Stimulated activated CD4-positive, alpha-beta T cell treated with anti-CD3 and anti-CD28 coated beads, Interleukin-1b, Interleukin-23, amount 100 ng/mL, for 1 hour (primary cell): ENCODE measurements at places on chromosomes 16 and 17.

- no peak for DNase-seq
Observed at GRCh38 chr17:78953356-78954350, 26.1 kb downstream of the LGALS3BP start.

DNA sequence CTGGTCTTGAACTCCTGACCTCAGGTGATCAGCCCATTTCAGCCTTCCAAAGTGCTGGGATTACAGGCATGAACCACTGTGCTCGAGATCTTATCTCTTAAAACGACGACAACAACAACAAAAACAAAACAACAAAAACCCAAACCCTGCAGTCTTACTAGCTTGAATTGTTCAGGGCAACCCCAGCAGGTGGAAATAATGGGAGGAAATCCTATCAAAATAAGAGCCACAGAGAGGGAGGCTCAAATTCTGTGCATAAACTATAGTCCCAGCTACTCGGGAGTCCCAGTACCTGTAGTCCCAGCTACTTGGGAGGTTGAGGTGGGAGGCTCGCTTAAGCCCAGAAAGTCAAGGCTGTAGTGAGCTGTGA lies 16.5 kb upstream of the ATP6V0A1 start:
- no peak for DNase-seq

DNA sequence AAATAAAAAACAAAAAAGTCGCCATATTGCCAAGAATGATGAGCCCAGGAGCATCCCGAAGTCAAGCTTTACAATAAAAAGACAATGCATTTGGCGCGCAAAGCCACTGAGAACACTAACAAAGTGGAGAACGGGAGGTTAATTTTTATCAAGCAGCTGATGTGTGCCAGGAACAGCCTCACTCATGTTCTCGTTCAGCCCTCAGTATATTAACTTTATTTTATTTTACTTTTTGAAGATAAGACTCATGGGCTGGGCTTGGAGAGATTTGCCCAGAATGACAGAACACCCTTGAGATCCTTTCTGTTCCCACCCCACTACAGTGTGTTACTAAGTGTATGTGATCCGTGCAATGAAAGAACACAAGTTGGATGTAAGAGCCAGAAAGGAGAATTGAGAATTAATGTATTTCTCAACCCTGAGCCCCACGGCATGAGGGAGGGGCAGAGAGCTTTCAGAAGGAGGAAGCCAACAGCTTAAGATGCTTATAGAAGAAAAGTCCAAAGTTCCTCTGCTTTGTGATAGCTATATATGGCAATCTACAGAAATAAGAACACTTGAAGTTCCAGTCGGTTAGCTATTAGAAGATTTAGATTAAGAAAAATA lies 48.4 kb downstream of the COTL1 start:
- no peak for DNase-seq

DNA sequence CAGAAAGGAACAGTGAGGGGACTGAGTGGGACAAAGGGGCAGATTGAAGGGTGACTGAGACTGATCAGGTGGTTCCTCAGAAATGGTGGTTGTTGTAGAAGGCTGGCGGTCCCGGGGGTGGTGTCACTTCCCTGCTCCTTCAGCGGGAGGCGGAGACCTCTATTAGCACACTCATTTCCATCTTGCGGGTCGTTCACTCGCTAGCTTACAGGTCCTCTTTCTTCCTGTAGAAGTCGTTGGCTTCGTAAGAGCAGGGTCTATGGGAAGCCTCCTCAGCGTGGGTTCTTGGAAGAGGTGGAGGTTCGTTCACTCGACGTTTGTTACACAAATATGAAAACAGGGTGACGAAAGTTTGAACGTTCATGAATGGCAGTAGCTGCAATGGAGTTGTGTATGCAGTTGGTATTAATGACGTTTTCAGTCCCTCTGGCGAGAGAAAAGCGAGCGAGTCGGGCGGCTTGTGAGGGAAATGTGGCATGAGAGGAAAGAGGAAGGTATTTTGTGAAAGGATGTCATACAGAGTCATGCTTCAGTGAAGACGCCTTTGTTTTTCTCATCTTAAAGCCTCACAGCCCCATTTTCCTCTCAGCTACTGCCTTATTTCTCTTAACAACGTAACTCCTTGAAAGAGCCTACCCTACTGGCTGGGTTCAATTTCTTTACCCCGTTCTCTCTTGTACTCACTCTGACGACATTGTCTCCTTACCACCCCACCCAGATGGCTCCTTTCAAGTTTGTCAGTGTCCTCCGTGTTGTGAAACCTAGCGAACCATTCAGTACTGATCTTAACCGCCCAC lies 667 bp downstream of the EFCAB13 start:
- DNase-seq = no peak

DNA sequence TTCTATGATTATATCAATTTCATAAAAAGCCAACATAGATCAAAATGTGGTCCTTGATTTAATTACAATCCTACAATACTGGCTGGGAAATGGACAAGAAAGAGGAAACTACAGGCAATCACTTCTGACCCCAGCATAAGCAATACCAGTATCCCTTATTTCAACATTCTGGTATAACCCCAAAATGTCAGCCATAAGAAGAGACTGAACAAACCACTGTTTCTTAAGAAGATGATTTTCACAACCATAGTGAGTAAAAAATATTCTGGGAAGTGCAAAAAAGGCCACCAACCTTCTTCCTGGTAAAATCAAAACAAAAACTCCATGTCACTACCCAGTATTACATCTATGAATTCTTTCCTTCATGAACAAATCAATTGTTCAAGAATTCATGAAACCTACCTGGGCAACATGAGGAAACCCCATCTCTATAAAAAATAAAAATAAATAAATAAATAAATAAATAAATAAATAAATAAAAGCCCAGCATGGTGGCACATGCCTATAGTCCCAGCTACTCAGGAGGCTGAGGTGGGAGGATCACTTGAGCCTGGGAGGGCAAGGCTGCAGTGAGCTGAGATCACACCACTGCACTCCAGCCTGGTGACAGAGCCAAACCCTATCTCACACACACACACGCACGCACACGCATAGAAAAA lies 7.5 kb downstream of the N4BP1 start:
- no peak for DNase-seq

DNA sequence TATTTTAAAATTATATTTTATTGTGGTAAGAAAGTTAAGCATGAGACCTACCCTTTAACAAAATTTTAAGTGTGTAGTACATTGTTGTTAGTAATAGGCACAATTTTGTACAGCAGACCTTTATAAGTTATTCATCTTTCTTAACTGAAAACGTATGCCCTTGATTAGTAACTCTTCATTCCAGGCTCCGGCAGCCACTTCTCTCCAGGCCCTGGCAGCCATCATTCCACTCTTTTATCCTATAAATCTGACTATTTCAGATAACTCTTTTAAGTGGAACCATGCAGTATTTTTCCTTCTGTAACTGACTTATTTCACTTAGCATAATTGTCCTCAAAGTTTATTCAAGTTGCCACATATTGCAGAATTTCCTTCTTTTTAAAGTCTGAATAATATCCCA lies 348.2 kb downstream of the CDH11 start:
- no peak for DNase-seq

GRCh38 chr16:10655415-10655977 lies 39.2 kb downstream of the TEKT5 start:
- DNase-seq = no peak

DNA sequence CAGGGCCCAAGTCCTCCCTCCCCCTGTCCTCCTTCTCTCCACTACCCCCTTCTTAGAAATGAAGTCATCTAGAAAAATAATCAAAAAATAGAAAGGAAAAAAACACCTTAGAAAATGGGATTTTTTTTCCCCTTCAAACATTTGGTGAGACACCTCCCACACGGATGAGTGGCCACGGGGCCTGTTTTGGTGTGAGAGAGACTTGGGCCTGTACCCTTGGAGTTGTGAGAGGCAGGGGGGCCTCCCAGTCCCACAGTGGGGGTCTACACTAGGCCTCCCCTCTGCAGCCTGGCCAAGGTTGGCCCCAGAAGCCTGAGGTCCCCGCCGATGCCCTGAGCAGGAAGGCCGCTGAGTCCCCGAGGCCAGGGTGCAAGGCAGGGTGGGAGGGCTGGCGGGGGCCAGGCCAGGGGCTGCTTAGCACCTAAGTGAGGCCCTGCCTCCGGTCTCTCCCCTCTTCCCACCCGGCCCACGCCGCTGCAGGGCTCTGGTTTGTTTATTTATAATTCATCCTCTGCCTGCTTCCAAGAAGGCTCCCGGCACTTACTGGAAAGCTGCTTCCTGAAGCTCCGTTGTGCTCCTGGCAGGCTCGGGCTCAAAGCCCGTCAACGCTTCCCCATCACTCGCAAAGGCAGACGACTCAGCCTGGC lies 26.4 kb downstream of the NPTX1 start:
- no peak for DNase-seq
